ENCODE measurements at places on chromosomes 5 and 9.

GRCh38 chr5:174775081-174775480 lies 50.7 kb downstream of the MSX2 start:
- DNase-seq, result no peak

- DNase-seq, result no peak
Observed at GRCh38 chr5:178080618-178081410, 32.5 kb upstream of the N4BP3 start.

DNA sequence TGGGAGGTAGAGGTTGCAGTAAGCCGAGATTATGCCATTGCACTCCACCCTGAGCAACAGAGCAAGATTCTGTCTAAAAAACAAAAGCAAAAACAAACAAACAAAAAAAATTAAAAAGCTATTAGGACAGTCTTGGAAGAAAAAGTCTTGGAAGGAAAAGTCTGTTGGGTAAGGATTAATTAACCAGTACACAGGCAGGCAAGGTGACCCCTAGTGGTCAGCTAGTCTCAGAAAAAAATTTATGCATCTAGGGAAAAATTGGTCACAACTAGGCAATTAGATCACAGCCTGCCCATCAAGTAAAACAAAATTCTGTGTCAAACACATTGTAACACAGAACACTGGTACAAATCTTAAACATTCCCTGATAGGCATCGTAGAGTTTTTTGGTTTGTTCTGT lies 6.7 kb upstream of the ANKRD18B start:
- DNase-seq, result peak; percentile 18

DNA sequence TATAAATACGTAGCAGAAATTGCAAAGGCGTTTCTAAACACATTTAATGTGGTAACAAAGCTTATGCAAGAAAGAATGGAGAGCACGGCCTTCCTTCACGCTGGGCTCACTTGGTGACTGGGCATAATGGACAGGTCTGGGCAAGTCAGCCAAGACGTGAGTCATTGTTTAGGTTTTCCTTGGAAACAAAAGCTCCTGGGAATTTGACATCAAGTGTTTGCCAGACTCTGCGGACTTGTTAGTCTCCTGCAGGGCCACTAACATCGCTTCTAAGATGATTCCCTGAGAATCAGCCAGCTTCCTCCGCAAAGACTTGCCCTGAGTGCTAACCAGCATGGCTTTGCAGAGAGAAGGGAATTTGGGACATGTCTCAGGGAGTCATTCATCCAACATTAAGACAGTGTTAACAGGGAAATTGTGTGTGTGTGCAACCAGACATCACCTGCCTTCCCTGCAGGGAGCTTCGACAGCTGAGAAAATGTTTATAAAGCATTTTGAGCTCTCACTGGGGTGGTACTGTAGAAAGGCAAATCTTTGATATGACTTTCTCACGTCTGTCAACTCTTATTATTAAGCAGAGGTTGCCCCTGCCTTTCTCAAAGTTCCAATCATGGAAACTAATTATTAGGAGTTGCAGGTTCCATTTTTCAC lies 182.5 kb downstream of the NTRK2 start:
- peak; percentile 65 for DNase-seq

GRCh38 chr9:106526716-106527204 lies 336.2 kb upstream of the ZNF462 start:
- no peak for DNase-seq

DNA sequence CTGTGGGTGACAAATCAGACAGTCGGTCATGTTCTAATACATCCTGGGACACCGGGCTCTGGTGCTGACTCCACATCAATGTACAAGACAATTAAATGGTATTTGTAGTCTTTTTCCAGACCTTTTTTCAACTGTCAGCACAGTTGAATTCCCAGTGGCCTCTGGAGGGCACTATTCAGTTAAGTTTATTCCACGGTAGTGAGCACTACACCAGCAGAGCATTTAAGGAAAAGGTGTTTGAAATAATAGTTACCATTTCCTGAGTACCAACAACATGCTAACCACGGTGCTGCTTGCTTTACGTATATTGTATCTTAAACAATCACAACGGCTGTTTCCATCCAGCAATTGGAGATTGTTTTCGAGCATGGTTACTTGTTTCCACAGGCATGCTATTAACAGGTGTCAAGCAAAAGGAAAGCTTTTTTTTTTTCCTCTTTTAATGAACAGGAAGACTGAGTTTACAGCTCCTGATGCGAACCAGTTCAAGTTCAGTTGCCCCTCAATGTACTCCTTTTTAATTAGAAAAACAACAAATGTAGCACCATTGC lies 186.7 kb downstream of the PDZD2 start:
- DNase-seq, result peak; percentile 83

- no peak for DNase-seq
Observed at GRCh38 chr9:37575001-37575400, 1.2 kb downstream of the FBXO10 start.

DNA sequence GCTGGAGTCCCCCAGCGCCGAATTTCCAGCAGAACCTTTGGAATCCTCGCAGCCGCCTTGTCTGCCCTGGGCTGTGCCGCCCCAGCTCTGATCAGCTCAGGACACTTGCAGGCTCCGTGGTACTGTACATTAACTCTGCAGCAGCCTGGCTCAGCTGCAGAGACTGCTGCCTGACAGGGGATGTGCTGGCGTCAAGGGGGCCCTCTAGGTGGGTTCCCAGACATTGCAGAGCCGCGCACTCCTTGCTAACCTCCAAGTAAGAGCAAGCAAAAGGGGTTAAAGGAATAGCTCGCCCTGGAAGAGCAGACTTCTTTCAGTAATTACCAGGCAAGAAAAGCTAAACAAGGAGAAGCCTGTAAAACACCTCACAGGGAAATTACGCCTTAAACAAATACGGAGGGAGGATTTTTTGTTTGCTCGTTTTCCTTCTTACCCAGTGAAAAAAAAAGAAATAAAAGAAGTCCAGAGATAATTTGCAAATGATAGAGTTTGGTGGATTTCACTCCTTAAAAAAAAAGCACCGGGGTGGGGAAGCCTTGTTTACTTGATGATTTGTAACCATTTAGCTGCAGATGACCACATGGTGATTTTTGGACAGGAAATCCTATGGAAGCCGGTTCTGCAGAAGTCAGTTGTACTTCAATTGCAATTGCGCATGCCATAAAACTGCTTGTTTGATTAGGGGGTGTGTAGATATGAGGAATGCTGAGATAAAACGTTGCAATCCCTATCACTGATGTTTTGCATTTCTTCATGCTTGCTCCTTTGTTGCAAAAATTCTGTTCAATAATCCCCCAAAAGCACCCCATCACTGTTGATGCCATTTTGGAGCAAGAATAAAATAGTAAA lies 305.8 kb downstream of the PDE4D start:
- DNase-seq, result peak; percentile 60

GRCh38 chr5:54323495-54323894 lies 13.1 kb upstream of the ARL15 start:
- peak; percentile 8 for DNase-seq

DNA sequence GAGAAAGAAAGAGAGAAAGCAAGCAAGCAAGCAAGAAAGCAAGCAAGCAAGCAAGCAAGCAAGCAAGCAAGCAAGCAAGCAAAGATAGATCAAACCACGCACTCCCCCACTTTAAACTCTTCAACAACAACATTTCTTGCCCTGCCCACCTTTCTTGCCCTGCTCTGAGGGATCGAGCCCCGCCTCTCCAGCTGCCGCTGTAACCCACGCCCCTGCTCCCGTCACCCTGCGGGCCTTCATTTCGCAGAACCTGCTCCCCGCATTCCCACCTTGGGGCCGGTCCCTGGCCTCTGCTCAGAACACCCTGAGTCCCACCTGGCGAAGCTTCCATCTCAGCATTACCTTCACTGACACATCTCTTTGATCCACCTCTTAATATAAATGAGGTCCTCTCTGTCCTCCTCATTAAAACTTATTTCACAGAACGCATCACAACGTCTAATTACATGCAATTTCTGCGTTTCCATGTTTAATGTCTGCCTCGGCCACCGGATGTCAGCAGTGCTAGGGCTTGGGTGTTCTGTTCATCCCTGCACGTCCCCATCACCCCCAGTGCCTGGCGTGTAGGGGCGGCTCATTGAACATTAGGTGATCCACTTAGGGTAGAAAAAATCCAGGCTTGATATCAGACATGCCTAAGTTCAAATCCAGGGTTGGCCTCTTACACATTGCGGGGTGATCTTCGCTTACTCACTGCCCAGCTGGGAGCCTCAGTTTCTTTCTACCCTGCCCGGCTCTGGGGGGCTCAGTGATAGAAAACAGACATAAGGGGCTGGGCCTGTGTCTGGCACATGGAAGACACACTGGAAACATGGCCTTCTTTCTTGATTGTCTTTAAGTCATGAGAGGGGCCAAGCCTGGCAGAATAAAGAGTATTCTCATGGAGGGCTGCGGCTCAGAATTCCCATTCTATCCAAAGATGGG lies 187.6 kb downstream of the DAB2IP start:
- no peak for DNase-seq

- DNase-seq, result no peak
Observed at GRCh38 chr9:107948086-107948485, 458.5 kb upstream of the KLF4 start.

GRCh38 chr5:173620784-173621183 lies 4.3 kb upstream of the BOD1 start:
- DNase-seq, result no peak

DNA sequence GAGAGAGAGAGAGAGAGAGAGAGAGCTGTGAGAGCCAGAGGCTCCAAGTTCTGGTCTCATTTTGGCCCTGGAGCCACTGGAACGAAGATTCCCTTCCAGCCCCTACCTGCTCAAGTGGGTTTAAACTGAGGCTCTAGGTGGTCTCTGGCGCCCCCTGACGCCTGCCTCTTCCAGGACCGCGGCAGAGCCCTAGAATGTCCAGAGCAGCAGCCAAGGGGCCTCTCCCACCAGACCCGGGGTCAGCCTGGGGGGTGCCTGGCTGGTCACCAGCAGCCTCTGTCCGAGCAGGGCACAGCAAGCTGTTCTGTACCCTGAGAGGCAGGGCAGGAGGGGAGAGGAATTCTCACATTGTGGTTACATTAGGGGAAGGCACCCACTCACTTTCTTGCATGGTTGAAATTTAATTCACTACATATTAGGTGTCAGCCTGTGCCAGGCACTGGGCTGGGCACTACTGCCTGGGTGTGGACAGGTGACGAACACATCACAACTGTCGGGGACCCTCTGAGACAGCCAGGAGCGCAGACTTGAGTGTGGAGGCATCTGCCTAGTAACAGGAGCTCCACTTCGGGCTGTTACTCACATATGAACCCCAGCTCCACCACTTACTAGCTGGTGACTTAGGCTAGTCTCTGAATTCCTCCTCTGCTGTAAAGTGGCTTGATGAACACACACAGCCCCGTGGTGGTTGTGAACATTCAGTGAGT lies 44.5 kb downstream of the AMBP start:
- no peak for DNase-seq

GRCh38 chr5:157469073-157469472 lies 9.1 kb downstream of the NIPAL4 start:
- no peak for DNase-seq

DNA sequence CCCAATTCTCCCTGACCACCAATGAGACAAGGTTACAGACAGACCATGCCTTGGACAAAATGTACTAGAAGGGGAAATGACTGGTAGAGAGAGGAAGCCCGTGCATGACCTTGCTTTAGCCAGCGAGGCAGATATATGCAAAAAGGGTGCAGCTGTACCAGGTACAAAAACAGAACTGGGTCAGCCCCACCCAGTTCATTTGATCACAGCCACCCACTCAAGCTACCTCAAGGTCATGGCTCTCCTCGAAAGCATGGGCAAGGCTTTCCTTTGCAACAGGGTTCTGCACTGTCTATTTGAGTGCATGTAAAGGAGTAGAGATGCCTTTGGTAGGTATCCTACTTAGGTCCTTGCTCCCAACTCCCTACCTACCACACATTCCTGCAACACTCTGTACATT lies 33.3 kb downstream of the TLE1 start:
- DNase-seq, result no peak

GRCh38 chr5:54551292-54551691 lies 33.7 kb downstream of the SNX18 start:
- no peak for DNase-seq

- DNase-seq, result no peak
Observed at GRCh38 chr5:2466966-2467365, 284.5 kb downstream of the IRX2 start.

- DNase-seq, result no peak
Observed at GRCh38 chr9:15622318-15622971, 69.6 kb downstream of the CCDC171 start.

GRCh38 chr9:106891286-106891685 lies 28.3 kb downstream of the ZNF462 start:
- no peak for DNase-seq

DNA sequence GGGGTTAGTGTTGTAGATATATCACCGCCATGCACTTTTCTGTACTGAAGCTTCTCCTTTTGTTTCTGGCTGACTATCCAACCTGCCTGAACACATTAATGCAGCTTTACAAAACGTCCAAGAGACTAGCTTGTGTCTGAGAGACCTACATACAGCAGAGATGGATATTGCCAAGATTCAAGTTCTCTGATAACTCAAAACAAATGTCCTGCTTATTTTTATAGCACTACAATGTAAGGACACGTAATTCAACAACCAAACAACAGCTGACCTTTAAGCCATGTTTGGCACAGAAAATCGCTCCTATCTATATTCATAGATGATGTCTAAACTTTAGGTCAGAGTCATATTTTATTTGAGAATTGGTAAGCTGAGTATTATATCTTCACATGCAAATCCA lies 76.2 kb upstream of the NTRK2 start:
- DNase-seq, result no peak

GRCh38 chr5:174348311-174348981 lies 302.9 kb downstream of the NSG2 start:
- DNase-seq, result no peak

- no peak for DNase-seq
Observed at GRCh38 chr5:15446552-15446951, 53.4 kb upstream of the FBXL7 start.

- no peak for DNase-seq
Observed at GRCh38 chr5:59665086-59665831, 228.3 kb downstream of the PDE4D start.

DNA sequence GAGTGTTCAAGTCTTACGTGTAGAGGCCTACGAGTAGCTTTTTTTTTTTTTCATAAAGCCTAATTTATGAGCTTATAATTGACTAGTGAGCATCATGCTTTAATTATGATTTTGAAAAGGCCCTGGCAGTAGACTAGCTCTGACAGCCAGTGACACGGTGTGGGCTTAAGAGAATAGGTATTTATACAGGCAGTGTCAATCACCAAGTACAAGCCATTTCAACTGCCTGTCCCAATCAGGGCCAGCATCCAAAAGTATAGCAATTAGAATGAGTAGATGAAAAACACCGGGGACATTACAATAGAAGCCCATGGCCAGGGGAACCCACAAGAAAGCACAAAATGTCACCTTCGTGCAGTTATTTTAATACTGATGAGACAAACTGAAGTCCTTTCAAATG lies 552.8 kb downstream of the CAAP1 start:
- no peak for DNase-seq

DNA sequence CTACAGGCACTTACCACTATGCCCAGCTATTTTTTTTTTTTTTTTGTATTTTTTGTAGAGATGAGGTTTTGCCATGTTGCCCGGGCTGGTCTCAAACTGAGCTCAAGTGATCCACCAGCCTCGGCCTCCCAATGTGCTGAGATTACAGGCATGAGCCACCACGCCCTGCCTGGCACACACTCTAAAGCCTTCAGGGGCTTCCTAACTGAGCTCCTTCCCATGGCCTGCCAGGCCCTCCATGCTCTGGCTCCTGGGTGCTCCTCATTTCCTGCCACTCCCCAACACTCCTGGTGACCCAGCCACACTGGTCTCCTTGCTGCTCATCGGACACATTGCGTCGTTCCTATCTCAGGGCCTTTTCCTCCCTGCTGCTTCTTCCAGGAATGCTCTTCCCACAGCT lies 61.5 kb downstream of the CARTPT start:
- DNase-seq, result no peak

GRCh38 chr9:84754461-84754860 lies 84.9 kb downstream of the NTRK2 start:
- no peak for DNase-seq
